Tibial nerve (tissue), 4 donors: ENCODE measurements at places on chromosomes 16 and 17.

GRCh38 chr16:27852681-27853080 lies 210.8 kb downstream of the GSG1L start:
- H3K36me3 ChIP-seq: no peaks in the 10 kb centered on the region
- no peaks in the 10 kb centered on the region for H3K4me1 ChIP-seq
- no peak for DNase-seq
- H3K27ac ChIP-seq: no peak overlapping the region
- H3K27me3 ChIP-seq: no peaks in the 10 kb centered on the region

DNA sequence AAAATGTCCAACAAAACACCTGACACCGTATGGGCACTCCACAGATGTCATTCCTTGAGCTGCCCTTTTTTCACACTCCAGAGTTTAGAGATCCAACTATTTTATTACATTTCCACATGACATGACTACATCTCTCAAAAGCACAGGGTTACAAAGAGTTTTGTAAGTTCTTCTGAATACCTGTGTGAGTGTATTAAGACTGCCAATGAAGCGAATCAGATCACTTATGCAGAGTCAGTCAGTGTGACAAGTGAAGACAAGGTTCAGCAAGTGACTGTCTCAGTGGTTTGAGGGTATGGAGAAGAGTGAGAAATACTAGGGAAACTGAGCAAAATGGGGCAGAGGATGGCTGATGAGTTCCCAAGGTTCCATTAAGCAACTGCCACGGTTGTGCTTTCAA lies 8.4 kb downstream of the SDR42E1 start:
- no peak overlapping the region for H3K27ac ChIP-seq
- no peak overlapping the region for H3K4me3 ChIP-seq
- no peak for DNase-seq
- H3K4me1 ChIP-seq: no peaks in the 10 kb centered on the region
- H3K27me3 ChIP-seq: no peaks in the 10 kb centered on the region

GRCh38 chr16:29898135-29898803 lies 1.1 kb downstream of the SEZ6L2 start:
- DNase-seq: no peak
- H3K27me3 ChIP-seq: no peaks in the 10 kb centered on the region
- peaks cover 26% of the 10 kb centered on the region for H3K4me1 ChIP-seq
- no peak overlapping the region for H3K27ac ChIP-seq
- no peaks in the 10 kb centered on the region for H3K36me3 ChIP-seq
- H3K4me3 ChIP-seq: no peak overlapping the region

GRCh38 chr17:55872374-55872773 lies 121.5 kb downstream of the PCTP start:
- H3K4me1 ChIP-seq: no peaks in the 10 kb centered on the region
- no peak overlapping the region for H3K27ac ChIP-seq
- DNase-seq: no peak

- no peaks in the 10 kb centered on the region for H3K27me3 ChIP-seq
- no peak for DNase-seq
- H3K27ac ChIP-seq: no peak overlapping the region
- no peaks in the 10 kb centered on the region for H3K4me1 ChIP-seq
These were observed 518.2 kb upstream of the GOT2 start for GRCh38 chr16:59252317-59252716.

DNA sequence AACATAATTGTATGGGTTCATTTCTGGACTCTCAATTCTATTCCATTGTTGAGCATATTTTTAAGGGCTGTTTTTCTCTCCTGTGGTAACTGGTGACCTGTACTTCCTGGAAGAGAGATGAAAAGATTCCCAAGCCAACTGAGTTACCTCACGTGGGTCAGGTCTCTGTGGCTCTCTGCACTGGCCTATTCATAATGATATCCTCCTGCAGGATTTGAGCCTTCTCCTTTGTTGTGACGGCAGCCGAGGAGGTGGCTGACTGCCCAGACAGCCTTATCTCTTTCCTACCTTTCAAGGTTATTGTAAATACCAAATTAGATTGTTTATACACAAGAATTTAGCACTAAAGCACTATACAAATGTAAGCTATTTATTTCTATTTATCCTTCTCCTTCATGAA lies 2.7 kb upstream of the ACE start:
- H3K27me3 ChIP-seq: no peaks in the 10 kb centered on the region
- no peak for DNase-seq
- H3K4me1 ChIP-seq: peaks cover 30% of the 10 kb centered on the region
- no peaks in the 10 kb centered on the region for H3K36me3 ChIP-seq
- no peak overlapping the region for H3K27ac ChIP-seq
- H3K4me3 ChIP-seq: no peak overlapping the region

DNA sequence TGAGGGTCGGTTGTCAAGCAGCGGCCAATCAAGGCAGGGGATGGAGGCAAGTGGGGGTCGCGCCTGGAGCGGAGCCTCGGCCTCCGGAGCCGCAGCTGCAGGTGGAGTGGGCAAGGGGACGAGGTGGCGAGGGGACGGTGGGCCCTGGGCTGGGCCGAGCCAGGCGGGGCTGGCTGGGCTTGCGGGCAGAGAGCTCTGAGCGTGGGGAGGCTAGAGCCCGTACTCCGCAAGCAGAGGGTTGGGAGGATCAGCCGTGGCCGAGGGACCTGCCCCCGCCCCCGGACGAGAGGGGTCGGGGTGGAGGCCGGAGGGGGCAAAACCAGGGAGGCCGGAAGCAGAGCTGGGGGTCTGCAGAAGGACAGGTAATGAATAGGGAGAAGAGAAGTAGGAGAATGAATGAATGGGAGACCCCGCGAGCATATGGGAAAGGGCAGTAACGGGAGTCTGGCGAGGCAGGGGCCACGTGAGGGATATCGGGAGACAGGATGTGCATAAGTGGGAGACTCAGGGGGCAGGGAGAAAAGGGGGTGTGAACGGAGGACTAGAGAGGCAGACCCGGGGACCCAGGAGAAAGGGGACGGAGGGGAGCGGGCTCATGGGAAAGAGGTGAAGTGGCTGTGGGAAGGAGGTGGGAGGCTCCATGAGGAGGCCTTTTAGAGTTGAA lies at the start of gene KATNB1:
TSS of gene KATNB1 (plus strand) at position 16 of the 664 bp plus-strand sequence. CDS start 1,474 bp downstream, outside the sequence.
- H3K27me3 ChIP-seq: no peaks in the 10 kb centered on the region
- H3K4me1 ChIP-seq: no peaks in the 10 kb centered on the region
- peak within 1 kb of the TSS; percentile 90 for H3K27ac ChIP-seq
- peak within 1 kb of the TSS; percentile 86 for H3K4me3 ChIP-seq
- no peaks in the 10 kb centered on the region for H3K36me3 ChIP-seq

GRCh38 chr17:32943647-32944191 lies 15.8 kb downstream of the TMEM98 start:
- no peak for DNase-seq
- peak overlapping the region; percentile 65 for H3K27ac ChIP-seq
- H3K36me3 ChIP-seq: peaks cover 39% of the 10 kb centered on the region
- H3K27me3 ChIP-seq: no peaks in the 10 kb centered on the region

DNA sequence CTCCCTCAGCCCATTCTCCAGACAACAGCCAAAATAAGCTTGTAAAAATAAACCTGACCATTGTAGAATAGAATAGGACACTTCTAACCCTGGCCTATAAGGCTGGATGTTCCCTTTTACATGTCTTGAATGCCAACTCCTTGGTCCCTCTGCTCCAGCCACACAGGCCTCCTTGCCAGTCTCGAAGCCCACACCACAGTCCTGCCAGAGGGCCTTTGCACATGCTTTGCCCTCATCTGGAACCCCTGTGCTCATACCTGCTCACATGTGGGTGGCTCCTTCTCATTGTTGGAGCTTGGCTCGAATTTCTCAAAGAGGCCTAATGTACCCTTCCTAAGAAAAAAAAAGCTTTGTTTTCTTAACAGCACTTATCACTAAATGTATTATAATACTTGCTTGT lies 5.4 kb upstream of the SLC12A3 start:
- H3K36me3 ChIP-seq: no peaks in the 10 kb centered on the region
- no peak for DNase-seq
- no peak overlapping the region for H3K4me3 ChIP-seq
- no peaks in the 10 kb centered on the region for H3K4me1 ChIP-seq

DNA sequence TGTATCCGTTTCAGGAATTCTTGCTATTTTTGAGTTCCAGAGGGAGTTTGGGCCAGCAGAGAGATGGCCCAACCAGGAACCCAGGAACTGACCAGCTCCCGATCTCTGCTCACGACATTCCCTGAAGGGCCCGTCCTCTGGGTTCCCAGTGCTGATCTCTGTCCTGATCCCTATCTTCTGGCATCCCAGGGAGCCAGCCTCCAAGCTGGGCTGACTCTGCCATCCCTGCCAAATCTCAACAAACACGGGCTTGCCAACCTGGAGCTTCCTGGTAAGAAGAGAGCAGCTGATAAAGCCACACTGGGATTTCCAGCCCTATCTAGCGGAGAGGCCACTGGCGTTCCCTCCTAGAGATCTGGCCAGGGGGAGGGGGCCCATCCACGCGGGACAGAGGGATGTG lies 16.2 kb downstream of the GPRC5B start:
- no peak overlapping the region for H3K27ac ChIP-seq
- no peak for DNase-seq
- peaks cover 56% of the 10 kb centered on the region for H3K36me3 ChIP-seq
- no peaks in the 10 kb centered on the region for H3K27me3 ChIP-seq
- no peak overlapping the region for H3K4me3 ChIP-seq

DNA sequence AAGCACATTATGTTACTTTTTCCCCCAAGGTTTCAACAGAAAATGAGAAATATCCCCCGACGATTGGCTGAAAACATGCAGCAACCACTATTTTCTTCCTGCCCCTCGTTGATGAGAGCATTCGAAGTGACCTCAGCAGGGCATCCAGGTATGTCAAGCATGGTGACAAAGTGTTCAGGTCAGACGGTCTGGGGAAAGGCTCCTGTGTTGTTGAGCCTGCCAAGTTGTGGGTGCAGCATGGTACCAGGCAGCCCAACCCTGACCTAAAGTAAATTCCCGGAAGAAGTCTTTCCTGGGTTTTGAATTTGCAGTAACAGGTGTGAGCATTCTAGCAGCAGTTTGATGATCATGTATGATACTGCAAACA lies 51.7 kb upstream of the SEC14L1 start:
- no peak for DNase-seq
- no peaks in the 10 kb centered on the region for H3K4me1 ChIP-seq
- peak overlapping the region; percentile 89 for H3K4me3 ChIP-seq
- H3K27me3 ChIP-seq: no peaks in the 10 kb centered on the region

- no peaks in the 10 kb centered on the region for H3K36me3 ChIP-seq
- H3K4me3 ChIP-seq: no peak overlapping the region
- no peaks in the 10 kb centered on the region for H3K4me1 ChIP-seq
- H3K27ac ChIP-seq: peak overlapping the region; percentile 86
- H3K27me3 ChIP-seq: no peaks in the 10 kb centered on the region
These were observed 25.1 kb downstream of the MINK1 start for GRCh38 chr17:4858068-4858881.

DNA sequence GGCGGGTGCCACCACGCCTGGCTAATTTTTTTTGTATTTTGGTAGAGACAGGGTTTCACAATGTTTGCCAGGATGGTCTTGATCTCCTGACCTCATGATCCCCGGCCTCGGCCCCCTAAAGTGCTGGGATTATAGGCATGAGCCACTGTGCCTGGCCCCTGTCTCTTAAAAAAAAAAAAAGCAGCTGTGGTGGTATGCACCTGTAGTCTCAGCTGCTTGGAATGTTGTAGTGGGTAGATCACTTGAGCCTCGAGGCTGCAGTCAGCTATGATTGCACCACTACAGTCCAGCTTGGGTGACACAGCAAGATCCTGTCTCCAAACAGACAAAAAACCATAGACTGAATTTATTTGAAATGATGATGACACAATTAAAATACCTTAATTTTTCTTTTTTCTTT lies 24.3 kb downstream of the CDK12 start:
- no peak overlapping the region for H3K4me3 ChIP-seq
- no peak overlapping the region for H3K27ac ChIP-seq
- peaks cover 16% of the 10 kb centered on the region for H3K36me3 ChIP-seq
- no peaks in the 10 kb centered on the region for H3K27me3 ChIP-seq
- no peak for DNase-seq
- no peaks in the 10 kb centered on the region for H3K4me1 ChIP-seq

- peak overlapping the region; percentile 75 for H3K27ac ChIP-seq
- H3K4me3 ChIP-seq: no peak overlapping the region
- no peaks in the 10 kb centered on the region for H3K36me3 ChIP-seq
- no peaks in the 10 kb centered on the region for H3K27me3 ChIP-seq
- H3K4me1 ChIP-seq: peaks cover 86% of the 10 kb centered on the region
These were observed 146.0 kb upstream of the RCVRN start for GRCh38 chr17:10051112-10051511.

DNA sequence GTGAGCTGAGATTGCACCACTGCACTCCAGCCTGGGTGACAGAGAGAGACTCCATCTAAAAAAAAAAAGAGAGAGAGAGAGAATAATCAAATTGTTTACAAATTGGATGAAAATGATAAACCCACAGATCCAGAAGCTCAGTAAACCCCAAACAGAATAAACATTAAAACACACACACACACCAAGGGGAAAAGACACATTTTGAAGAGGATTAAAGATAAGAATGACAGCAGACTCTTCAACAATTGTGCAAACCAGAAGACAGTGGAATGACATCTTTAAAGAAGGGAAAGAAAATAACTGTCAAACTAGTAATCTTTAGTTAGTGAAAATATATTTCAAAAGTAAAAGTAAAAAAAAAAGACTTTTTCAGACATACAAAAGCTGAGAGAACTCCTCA lies 64.4 kb upstream of the RPL38 start:
- no peak overlapping the region for H3K27ac ChIP-seq
- H3K4me3 ChIP-seq: no peak overlapping the region
- H3K27me3 ChIP-seq: no peaks in the 10 kb centered on the region
- H3K4me1 ChIP-seq: no peaks in the 10 kb centered on the region
- no peaks in the 10 kb centered on the region for H3K36me3 ChIP-seq

DNA sequence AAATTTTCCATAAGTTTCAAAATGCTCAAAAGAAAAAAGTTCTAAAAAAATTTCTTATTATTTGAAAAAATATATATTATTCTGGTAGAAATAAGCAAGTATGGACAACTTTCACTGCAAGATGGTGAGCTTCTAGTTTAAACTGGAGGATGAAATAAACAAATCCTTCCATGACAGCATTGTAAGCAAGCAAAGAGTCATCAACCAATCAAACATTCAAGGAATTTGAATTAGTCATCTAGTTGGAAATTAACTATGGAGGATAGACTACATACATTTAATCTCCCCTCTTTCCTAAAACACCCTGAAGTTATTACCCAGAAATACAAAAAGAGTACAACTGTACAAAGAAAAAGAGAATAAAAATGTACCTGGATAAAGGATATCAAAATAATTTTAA lies 51.0 kb upstream of the IRX5 start:
- no peaks in the 10 kb centered on the region for H3K4me1 ChIP-seq
- no peak overlapping the region for H3K27ac ChIP-seq
- H3K36me3 ChIP-seq: no peaks in the 10 kb centered on the region
- DNase-seq: no peak
- H3K27me3 ChIP-seq: no peaks in the 10 kb centered on the region
- H3K4me3 ChIP-seq: no peak overlapping the region
